Femur (tissue), 1 donor: ENCODE measurements at places on chromosomes 16 and 17.

GRCh38 chr17:1930337-1930645, 94.8 kb downstream of the RTN4RL1 start:
- no peak for DNase-seq

DNA sequence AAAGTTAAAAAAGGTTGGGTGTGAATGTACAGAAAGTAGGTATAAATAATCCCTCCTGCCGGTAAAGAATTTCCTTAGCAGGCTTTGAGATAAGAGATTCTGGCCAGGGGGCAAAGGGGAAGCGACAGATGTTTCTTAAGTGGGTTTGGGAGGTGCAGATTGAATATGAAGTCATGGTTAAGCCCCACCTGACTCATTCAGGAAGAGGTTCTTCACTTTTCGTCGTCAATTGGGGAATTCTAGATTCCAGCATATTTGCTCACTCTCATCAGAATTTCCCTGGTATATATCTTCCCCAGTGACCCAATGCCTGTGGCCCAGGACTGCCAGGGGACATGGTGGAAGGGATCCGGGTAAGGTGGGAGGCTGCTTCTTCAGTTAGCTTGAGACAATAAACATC, 127.8 kb downstream of the CPPED1 start:
- DNase-seq, result no peak

GRCh38 chr17:57037411-57037810, 47.6 kb upstream of the AKAP1 start:
- DNase-seq, result no peak

DNA sequence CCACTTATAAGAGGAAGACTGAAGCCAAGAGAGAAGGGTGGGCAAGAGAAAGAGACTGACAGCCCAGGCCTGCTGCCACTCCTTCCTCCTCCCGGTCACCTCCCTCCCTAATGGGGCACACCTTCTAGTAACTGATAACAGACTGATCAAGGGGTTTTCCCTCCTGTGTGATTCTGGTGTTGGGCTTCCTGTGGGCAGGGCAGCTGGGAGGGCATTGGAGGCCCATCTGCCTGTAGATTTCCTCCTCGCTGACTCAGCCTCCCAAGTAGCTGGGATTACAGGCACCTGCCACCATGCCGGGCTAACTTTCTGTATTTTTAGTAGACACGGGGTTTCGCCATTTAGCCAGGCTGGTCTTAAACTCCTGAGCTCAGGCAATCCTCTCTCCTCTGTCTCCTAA, 16.2 kb downstream of the CA4 start:
- no peak for DNase-seq

DNA sequence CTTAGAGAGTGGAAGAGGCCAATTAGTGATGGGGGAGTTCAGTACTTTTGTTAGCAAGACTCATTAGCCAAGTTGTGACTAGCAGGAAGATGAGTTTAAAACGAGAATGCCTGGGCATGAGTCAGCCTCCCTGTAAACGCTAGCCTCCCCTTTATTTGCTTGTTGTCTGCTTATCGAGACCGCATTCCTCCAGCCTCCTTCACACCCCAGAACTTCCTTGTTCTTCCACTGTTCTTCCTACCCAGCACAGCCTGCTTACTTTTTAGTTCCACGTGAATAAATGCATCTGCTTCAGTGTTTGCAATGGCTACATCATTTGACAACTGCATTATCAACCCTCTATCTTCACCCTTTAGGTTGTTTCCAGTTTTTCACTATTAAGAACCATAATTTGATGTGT, 20.2 kb upstream of the OR3A1 start:
- DNase-seq, result no peak

DNA sequence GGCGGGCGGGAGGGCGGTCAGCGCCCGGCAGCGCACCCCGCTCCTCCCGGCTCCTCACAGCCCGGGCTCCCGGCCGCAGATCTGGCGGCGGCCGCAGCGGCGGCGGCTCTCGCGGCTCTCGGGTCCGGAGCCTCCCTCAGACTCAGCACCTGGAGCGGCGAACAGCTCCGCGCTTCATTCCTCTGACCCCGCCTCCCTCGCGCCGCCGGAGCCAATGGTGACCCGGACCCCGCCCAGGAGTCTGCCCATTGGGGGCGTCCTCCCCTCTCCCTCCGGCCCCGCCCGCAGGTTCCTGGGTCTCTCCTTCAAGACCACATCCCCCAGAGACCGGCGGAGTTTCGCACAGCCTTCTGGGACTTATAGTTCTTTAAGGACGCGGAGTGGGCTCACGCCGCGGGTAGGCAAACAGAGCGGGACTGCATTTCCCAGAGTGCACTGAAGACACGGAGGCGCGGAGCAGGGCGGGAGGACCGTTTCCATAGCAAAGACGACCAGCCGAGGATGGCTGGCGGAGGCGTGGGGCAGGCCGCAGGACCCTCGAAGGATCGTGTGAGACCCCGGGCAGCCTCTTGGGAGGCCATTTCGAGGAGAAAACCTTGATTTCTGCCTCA, at the start of gene SMPD3:
Gene SMPD3, minus strand, starts transcription at position 149 of the 611 bp plus-strand sequence. CDS start 76,327 bp downstream, outside the sequence.
- peak; percentile 97 for DNase-seq

DNA sequence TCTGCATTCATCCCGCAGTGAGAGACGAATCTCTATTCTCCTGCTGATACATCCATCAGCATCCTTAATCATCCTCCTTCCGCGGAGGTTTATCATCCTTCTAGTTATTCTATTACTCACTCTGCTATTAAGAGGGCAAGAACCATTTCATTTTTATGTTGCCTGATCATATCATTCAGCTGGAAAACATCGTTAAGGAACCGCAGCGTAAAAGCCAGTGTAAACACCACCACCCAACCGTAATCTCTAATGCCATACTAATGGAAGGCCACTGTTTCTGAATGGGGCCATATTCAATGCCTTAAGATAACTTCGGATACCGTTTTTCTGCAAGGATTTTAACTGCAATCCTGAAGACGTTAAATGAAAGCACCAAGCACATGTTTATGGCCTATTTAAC, 36.7 kb upstream of the ERCC4 start:
- DNase-seq, result no peak
